ENCODE measurements at places on chromosomes 7 and 10.

- DNase-seq, result no peak
These were observed 108.1 kb downstream of the BMPER start for GRCh38 chr7:34013421-34013820.

- no peak for DNase-seq
These were observed 74.1 kb upstream of the KCNMA1 start for GRCh38 chr10:77711683-77712049.

DNA sequence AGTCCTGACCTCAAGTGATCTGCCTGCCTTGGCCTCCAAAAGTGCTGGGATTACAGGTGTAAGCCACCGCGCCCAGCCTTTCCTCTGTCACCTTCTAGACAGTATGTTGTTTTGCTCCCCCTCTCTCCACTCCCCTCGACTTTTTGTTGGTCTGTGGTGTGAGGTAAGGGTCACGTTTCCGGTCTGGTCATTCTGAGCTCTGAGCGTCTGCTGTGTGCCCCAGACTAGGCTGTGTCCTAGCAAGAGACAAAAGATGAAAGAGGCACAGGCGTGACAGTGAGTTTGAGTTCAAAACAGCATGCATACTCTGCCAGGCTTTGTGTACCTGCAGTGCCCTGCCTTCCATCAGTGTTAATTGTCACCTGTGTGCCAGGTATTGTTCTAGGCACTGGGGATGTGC is 87.4 kb upstream of the PPIF start:
- no peak for DNase-seq

GRCh38 chr7:115933471-115933870 is 97.1 kb downstream of the TFEC start:
- no peak for DNase-seq

DNA sequence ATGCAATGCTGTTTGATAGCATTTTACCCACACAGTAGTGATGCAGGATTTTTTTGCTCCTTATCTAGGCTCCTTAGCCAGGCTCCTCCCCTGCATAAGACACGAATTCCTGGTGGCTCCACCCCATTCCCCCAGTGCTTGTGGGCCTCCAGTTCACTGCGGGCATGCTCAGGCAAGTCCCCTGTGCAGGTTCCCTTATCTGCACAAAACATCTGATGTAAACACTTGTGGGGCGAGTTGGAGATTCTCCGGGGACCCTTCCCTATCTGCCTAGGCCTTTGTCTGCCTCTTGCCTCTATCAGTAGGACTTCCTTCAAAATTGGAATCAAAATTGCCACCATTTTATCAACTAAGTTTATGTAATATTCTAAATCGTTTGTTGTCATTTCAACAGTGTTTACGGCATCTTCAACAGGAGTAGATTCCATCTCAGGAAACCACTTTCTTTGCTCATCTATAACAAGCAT is 5.4 kb upstream of the STK17A start:
- DNase-seq, result no peak

GRCh38 chr7:96238976-96239766 is 82.7 kb downstream of the SLC25A13 start:
- no peak for DNase-seq

- DNase-seq, result no peak
These were observed 70.2 kb downstream of the PDGFA start for GRCh38 chr7:449324-450019.

DNA sequence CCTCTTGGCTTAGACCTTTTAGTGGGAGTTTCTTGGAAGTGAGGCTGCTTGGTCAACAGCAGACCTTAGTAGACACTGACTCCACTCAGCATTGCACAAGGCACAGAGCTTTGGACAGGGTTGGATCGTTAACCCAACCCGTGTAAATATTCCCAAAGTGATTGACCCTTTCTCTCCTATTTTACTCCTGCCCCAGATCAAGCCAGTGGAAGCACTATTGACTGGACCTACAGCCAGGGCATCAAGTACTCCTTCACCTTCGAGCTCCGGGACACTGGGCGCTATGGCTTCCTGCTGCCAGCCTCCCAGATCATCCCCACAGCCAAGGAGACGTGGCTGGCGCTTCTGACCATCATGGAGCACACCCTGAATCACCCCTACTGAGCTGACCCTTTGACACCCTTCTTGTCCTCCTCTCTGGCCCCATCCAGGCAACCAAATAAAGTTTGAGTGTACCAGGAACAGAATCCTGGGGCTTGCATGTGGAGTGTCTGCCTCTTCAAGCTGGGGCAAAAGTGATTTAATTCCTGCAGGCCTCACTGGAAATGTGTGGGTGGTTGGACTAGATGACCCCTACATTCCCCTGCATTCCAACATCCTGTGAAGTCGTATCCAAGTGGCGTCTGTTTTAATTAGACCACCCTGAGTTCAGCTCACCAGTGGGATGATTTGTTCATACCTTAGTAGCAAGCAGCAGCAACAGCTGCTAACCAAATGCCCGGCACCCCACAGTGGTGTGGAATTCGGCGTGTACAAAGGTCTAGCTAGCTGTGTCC is 7.5 kb downstream of the CPA1 start:
- DNase-seq, result no peak

DNA sequence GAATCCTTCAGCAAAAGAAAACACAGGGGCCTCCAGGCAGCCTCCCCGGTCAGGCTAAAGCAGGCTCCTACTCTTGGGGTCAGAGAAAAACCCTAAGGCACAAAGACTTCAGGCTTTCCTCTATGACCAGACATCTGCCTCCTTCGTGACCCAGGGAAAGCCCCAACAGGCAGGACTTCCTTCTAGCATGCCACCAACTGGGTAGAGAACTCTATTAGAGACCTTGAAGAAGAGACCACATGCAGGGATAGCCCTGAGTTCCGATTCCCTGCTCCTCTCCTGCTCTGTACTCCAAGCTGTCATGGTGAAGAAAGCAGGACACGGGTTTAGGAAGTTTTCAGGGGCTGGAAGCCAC is 1.3 kb downstream of the TRPV6 start:
- no peak for DNase-seq

DNA sequence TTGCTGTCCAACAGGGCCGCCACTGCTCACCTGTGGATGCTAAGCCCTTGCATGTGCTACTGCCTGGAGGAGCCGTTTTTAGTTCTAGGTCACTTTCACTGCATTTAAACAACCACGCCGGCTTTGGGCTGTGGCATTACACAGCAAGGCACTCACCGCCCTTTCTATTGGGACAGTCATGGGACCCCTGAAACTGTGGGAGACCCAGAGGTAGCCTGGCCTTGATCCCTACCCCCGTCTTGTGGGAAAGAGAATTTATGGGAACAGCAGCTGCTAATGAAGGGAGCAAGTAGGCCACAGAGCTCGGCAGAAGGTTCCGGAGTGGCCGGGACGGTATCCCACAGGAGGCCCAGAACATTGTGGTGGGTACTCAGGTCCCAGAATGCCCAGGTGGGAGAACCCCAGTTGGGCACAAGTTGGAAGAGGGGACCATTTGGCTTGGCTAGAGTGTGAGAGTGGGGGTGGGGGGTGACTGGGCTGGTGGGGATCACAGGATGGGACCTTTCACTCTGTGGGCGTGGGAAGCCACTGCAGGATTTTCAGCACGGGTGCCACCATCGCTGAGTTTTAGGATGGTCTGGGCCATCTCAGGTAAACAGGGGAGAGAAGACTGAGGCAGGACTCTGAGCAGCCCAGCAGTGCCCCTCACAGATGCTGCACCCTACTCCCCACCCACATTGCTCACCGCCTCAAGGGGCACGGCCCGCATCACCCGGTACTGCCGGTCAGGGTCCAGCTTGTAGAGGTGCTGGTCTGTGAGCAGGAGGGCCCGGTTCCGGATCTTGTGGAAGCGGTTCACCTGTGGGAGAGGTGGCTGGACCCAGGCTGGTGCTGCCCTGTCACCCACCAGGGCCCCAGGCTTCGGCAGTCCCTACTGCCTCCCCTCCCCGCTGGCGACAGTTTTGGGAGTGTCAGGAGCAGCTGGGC is 15.2 kb downstream of the MYO1G start:
- DNase-seq, result no peak

DNA sequence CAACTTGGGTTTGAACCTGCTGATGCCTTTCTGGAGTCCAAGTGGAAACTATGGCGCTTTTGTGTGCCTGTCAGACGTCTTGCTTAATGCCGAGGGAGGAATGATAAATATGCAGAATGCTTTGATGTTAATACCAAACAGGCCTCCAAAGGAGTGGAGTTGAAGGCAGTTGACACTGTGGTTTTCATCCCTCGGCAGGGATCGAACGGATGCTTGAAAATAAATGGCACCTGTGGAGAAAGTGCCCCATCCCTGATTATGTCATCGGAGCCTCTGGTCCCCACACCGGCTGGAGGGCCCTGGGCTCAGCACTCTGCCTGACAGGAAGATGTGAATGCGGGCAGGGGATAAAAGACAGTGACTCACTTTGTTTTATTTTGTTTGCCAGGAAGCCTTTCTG is 148.7 kb upstream of the GPR26 start:
- DNase-seq, result no peak
